Cortex of kidney (tissue), 1 donor: ENCODE measurements at places on chromosomes 2 and 18.

DNA sequence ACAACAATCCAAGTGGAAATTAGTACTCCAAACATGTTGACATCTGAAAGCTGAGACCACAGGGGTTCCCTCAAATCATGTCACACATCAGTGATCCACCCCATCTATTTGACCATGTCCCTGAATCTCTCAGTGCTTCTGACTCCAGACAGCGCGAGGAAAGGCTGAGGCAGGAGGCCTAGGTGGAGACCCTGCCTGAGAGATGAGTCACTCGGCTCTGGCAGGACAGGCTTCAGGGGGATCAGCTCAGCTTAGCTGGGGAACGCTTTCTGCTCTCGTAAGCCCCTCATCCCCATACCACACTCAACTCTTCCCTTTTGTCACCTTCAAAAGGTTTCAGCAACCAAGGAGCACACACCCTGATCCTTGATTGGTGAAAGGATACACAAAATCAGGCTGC, 5.8 kb upstream of the FAM228A start:
- no peak for DNase-seq

DNA sequence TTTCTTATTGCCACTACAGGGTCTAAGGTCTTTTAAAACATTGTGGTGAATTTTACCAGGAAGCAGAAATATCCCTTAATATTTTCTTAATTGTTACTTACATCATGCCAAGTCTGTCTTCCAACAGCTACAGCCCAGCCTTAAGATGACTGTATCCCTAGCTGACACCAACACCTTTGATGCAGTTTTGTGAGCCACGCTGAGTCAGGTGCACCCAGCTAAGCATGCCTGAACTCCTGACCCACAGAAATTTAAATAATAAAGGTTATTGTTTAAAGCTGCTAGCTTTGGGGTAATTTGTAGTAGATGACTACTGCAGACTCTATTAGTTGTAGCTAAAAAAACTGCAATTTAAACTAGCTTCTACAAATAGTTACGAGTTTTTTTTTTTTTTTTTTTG, 1757.9 kb upstream of the LRRTM1 start:
- no peak for DNase-seq

- no peak for DNase-seq
Observed at GRCh38 chr2:153106802-153107477, 371.6 kb downstream of the RPRM start.

GRCh38 chr2:152563764-152564163, 153.5 kb downstream of the PRPF40A start:
- no peak for DNase-seq

DNA sequence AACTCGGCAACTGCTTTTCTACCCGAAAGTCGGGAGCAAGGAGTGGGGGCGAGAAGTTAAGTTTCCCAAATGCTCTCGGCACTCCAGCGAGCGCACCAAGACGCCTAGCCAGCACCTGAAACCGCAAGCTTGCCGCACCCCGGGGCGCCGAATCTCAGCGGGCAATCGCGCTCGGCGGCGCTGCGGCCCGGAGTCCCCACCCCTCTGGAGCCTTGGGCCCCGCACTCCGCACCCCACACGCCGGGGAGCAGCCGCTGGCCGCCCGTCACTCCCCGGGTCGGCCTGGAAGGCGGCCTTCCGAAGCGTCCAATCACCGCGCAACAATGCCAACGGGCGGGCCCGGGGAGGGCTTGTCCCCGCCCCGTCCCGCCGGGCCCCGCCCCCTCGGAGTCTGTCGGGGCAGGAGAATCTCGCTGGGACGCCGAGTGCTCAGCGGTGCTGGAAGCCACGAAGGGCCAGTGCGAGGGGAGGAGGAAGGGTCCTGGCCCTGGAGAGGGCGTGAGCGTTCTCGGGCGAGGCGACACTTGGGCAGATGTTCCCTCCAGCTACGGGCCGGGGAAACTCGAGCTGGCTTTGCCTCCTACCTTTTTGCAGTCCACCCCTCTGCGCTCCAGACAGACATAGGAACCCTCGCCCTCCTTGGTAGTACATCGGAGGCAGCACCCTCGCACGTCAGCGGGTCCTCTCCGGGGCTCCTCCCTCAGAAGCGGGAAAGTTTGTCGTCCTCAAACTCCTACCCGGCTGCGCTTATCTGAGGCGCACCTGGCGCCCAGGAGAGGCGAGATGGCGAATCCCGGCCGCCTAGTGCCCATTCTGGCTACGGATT, 1.1 kb upstream of the ZBTB7C start:
- DNase-seq: peak; percentile 31

DNA sequence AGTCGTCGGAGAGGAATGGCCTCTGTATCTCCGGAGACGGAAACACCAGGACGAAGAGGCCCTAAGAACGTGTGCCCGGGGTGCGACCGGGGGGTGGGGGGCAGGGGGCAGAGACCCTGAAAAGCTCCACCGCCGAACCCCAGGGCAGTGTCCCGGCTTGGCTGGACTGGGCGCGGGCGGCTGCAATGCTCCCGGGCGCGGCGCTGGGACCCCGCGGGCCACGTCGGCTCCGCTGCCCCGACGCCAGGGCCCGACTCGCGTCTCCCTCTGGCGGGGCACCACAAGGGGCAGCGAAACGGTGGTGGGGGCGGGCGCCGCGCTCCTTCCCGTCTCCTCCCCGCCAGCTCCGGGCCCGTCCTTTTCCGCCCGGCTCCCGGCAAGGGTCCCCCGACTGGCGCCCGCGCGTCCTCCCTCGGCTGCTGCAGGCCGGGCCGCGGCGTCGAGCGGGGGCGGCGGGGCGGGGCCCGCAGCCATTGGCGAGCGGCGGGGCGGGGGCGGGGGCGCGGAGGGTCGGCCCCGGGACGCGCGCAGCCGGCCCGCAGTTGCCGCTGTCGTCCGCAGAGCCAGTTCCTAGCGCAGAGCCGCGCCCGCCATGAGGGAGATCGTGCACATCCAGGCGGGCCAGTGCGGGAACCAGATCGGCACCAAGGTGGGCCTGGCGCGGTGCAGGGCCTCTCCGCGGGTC, at the start of gene TUBB6:
Gene TUBB6, plus strand, starts transcription at position 541 of the 685 bp plus-strand sequence. Its CDS starts 52 bp downstream, at position 593.
- DNase-seq: no peak

GRCh38 chr2:207458582-207458981, 71.2 kb upstream of the CREB1 start:
- DNase-seq: no peak

DNA sequence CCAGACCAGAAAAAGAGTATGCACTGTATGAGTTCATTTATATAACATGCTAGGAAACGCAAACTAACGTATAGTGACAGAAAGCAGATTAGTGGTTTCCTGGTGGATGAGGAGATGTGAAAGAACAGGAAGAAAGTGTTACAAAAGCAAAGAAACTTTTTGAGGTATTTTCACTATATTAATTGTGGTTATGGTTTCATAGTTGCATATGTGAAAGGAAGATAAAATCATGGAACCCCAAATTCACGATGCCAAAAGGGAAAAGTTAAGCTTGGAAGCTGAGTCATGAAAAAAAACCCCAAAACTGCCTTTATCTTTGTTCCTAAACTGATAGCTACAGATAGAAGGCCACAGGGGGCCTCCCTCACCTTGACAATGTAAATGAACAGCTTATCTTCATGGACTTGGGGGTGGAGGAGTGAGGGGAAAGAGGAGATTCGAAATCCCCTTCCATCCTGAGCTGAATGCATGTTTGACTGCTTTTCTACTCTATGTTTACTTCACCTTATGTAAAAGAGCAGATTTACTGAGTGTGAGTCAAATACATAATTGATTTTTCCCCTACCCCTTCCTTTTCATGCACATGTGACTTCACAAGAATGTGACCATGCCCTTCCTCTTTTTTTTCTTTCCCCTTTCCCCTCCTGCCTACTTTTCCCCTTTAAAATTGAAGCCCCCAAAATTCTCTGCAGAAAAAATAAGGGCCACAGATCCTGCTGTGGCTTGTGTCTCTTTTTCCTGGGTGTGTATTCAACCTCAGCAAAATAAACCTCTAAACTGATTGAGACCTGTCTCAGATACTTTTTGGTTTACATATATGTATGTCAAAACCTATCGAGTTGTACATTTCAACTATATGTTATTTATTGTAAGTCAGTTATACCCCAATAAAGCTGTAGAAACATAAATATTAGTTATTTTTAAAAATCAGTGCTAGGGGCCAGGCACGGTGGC, 100.1 kb upstream of the TLK1 start:
- no peak for DNase-seq

- DNase-seq: no peak
Observed at GRCh38 chr2:63434024-63435001, 154.0 kb downstream of the WDPCP start.

DNA sequence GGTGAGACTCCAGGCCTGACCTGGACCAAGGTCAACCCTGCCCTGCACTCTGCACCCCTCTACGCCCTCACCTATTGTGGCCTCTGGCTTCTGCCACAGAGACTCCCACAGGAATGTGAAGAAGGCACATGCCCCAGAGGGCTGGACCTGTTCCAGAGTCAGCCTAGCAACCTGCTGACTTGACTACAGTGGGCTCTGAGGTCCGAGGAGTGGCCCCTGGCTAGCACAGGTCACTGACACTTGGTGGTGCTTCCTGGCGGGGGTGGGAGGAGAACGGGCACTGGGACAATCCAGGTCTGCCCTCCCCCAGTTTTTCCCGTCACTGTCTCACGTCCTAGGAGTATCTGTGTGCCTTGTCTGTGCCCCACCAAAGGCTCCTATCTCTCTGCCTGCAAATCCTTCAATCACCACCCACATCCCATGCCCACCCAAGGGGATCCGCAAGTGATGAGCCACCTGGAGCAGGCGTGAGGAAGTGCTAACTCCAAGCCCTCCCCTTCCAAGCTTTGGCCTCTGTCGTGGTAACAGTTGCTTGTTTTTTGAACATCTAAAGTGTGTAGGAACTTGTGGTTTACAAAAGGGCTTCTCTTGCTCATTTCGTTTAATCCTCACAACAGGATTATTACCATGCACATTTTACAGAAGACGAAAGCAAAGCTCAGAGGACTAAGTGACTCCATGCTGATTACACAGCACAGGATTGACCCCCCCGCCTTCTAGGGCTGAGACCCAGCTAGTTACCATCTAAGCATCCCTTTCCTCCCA, 86.2 kb downstream of the MCFD2 start:
- no peak for DNase-seq

GRCh38 chr2:189076120-189076519, 101.9 kb downstream of the COL3A1 start:
- no peak for DNase-seq

DNA sequence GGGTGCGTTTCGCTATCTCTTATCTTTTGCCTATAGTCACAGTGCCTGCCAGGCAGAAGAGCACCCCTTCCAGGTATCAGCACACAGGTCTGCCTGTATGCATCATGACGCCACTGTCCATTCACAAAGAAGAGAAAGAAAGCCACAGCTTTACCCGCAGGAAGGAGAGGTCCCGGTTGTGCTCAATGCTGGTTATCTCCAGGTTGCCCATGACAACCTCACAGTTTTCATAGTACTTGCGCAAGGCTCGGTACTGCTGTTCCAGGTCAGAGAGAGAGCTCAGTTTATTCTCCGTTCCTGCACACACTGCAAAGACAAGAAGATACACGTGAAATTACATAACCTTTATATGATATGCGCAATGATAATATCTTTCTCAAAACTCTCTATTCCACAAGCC, 414.0 kb downstream of the ERBB4 start:
- no peak for DNase-seq
